ENCODE measurements at places on chromosomes 11 and 22.

- DNase-seq = no peak
Observed at GRCh38 chr22:37654563-37655251, 3.8 kb upstream of the PDXP start.

DNA sequence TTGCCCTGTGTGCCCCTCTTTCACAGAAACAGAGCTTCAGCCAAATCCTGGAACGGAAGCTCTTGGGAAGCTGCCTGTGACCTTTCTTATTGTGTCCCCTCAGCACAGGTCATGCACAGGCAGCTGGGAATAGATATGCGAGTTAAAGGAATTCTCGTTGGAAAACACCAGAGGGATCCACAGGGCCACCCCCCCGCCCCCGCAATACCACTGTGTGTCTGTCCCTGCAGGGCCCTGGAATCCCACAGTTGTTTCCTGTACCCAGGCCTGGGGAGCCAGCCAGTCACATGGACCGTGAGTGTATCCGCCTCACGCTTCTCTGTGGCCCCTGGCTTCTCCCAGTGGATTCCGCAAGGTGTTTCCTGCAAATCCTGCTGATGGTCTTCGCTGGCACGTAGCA, 29.0 kb downstream of the TIMP3 start:
- no peak for DNase-seq

DNA sequence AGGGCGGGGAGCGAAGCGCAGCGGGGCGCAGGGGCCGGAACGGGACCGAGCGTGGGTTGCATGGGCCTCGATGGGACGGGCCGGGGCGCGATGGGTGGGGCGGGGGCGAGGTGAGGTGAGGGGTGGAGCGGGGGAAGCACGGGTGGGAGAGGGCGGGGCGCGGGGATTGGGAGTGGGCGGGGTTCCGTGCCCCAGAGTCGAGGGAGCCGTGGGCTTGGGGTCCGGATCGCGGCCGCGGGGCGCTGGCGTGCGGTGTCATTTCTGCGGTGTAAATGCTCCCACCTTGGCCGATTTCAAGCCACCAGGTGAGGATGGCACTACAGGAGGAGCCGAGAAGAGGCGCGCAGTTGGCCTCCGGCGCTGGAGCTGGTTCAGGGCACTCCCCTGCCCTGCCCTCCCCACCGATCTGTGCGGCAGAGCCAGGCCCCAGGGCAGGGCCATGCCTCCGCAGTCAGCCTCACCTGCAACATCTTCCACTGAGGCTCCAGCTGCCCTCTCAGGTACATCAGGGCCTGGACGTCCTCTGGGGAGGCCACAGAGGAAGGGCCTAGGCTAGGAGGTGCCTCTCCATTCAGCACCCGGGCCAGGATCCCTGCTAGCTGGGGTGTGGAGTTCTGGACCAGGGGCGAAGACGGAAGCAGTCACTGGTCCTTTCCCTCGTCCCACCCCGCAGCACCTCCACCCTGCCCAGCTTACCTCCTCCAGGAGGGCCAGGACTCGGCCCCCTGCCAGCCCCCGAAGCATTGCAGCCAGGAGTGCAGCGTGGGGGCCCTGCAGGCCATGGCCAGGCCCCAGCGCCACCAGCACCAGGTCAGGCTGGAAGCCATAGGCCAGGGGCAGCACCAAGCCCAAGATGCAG, 620 bp upstream of the TUBGCP6 start:
- no peak for DNase-seq

DNA sequence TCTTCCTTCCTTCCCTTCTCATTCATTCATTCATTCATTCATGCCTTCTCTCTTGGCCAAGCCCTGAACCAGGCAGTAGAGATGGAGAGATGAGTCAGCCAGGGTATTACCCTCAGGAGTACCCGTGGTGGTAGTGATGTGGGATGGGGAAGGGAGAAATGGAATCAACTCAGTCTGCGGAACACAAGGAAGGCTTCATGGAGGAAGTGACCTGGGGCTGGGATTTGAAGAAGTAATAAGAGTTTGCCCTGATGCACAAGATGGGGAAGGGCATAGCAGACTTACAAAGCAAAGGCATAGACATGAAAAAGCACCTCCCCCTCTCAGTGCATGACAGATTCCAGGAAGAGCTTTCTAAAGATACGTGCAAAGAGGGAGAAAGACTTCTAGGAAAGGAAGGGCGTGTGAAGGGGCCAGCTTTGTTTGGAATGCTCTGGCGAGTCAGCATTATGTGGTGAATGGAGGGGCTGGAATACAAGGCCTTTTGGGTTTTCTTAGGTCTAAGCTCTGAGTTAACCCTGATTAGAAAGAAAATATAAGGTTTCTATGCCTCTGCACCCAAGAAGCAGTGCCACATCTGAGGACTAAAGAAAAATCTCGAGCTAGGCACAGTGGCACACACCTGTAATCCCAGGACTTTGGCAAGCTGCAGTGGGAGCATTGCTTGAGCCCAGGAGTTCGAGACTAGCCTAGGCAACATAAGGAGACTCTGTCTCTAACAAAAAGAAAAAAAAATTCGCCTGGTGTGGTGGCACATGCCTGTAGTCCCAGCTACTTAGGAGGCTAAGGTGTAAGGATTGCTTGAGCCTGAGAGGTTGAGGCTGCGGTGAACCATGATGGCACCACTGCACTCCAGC, 36.4 kb upstream of the ACER3 start:
- peak; percentile 60 for DNase-seq

- peak; percentile 33 for DNase-seq
Observed at GRCh38 chr22:24423519-24424000, 3.8 kb upstream of the ADORA2A start.

- no peak for DNase-seq
Observed at GRCh38 chr11:59183771-59184170, 11.8 kb downstream of the DTX4 start.

DNA sequence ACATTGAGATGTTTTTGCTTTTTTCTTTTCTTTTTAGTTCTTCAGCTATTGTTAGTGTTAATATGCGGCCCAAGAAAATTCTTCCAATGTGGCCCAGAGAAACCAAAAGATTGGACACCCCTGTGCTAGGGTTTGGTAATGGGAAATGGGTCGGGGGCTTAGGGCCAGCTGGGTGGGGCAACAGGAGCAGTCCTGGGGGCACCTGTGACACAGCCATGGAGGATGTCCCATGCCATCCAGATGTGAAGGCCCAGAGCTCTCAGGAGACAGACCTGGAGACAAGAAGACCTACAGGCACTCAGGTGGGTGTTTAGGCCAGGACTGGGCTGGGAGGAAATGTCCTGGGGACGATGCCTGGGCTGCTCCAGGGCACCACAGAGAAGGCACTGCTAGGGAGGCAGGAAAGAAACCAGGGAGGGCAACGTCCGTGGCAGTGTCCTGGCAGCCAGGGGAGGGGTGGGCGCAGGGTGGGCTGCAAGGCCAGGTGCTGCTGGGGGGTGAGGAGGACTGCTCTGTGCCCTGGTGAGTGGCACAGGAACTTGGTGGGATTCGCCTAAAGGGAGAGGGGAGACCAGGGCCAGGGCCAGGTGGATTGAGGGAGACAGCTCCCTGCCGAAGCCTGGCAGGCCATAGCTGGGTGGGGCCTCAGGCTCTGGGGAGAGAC, 21.4 kb downstream of the RELT start:
- no peak for DNase-seq

GRCh38 chr11:117972629-117973502, 13.3 kb upstream of the IL10RA start:
- DNase-seq = no peak

GRCh38 chr11:65744026-65744698, 23.6 kb upstream of the RNASEH2C start:
- peak; percentile 44 for DNase-seq

- DNase-seq = peak; percentile 91
Observed at GRCh38 chr22:30754971-30755758, 60.5 kb downstream of the OSBP2 start.

GRCh38 chr11:75867778-75868374, 52.9 kb downstream of the UVRAG start:
- DNase-seq = peak; percentile 74

DNA sequence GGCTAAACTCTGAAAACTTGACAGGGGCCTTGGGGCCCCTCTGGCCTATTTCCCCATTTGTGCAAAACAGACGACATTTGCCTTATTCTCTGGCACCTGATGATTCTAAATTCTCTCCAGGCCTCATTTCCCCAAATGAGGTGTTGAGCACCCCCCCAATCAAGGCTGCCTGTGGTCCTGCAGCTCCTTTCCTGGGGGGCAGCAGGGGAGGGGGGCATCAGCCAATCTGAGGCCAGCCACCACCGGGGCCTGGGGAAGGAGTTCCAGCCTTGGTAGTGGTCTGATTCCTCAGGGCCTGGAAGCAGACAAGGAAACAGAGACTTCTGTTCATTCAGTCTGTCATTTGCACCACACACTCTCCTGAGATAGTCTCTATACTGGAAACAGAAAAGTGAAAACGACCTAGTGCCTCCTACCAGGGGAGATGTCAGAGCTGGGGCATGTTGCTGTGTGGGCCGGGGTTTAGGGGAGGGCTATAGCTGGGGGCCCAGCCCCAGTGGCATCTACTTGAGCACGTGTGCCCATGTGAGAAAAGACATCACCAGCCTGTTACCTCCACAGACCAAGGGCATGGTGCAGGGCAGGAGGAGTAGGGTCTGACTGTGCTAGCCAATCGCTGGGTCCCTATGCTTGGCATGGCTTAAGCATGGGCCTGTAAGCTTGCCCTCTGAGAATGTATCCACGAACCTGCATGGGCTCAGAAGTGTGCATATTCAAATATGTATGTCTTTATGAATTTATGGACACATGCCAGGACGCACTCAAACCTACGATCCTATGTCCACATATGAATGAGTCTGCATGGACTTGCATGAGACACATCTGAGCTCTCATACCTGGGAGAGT, 1.8 kb upstream of the TPBGL start:
- DNase-seq = no peak

DNA sequence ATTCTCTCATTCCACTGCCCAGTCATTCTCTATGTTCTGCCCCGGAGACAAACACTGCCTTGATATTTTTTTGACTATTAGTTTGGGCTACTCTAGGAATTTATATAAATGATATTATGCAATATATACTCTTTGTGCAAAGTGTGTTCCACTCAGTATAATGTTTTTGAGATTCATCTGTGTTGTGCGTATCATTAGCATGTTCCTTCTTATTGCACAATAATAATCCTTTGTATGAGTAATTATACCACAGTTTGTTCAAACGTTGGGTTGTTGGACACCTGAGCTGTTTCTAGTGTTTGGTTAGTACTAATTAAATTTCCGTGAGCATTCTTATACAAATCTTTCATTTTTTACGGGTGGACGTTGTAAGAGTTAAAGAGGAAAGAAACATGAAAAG, 390.6 kb downstream of the GUCY1A2 start:
- DNase-seq = no peak

Data from cardiac fibroblast (primary cell).